Activated CD4-positive, alpha-beta T cell treated with anti-CD3 and anti-CD28 coated beads for 4 hours (primary cell): ENCODE measurements at places on chromosomes 7 and 10.

DNA sequence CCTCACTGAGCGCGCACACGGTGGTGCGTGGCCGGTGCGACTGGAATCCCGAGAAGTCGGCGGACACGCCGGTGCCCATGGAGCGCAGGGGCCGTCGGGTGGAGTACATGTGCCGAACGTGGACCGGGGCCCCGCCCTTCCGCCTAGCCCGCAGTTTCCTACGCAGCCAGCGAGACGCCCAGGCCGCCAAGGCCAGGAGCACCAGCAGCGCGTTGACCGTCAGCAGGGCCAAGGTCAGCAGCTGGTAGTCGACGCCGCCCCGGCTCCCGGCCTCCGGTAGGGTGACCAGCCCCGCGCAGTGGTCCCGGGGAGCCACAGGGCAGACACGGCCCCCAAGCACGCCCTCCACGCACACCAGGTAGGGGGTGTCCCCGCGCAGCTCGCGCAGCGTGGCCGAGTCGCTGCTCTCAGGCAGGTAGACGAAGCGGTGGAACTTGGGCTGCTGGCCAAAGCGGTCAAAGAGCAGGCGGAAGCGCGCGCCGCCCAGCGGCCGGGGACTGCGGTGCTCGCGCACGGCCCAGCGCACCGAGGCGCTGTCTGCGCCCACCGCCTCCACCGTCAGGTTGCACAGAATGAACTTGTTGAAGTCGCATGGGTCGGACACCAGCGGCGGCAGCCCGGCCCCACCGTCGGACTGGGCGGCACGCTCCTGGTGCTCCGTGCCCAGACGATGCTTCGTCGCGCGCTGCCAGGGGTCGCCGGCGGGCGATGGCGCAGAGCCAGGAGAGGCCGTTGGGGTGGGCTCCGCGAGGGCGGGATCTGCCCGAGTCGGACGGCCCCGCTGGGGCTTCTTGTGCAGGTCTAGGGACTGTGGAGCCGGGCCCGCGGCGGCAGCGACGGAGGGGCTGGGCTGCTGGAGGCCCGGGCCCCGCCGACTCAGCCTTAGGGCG, 2.2 kb downstream of the TRIL start:
- DNase-seq: no peak

GRCh38 chr10:13100349-13101294, 659 bp downstream of the OPTN start:
- peak; percentile 17 for DNase-seq

- no peak for DNase-seq
Observed at GRCh38 chr10:78688230-78688900, 380.4 kb upstream of the ZMIZ1 start.

DNA sequence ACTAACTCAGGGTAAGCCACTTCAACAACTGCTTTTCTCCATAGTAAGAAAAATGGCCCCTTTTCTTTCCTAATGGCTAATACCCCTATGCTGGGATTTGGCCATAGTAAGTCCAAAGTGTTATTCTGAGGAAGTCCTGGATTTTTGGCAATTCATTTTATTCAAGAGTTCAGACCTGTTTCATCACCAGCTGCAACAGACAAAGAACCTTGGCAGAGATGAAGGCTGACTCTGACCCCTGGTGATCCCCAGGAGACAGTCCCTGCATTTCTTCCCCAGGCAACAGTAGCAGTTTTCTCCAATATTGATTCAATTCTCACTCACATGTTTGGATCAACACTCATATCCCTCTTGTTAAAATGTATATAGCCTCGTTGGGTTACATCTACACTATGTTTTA, 145.2 kb downstream of the RNF133 start:
- DNase-seq: no peak

DNA sequence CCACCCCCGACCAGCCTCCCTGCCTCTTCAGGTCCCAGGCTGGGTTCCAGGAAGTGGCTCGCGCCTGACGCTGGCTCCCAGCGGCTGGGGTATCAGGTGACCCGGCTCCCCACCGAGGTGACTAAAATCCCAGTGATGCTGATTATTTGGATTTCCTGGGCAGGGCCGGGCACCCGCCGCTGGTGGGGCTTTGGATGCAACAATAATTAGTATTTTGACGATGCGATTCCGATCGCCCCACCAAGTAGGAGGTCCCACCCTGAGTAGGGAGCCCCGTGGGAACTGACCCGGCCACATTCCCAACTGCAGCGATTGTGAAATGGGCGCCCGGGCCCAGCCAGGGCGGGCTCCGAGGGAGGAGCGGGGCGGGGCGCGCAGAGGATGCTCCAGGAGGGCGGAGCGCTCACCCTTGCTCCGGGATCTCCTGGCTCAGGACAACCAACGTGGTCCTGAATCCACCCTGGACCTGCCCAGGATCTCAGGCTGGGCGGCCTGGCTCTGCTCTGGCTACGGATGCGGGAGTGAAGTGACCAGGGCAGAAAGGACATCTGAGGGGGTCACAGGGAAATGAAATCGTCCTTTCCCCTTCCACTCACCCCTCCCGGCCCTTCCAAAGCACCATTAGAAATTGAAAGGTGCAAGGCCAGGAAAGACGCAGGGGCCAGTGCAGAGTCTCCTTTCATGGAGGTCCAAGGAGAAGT, 32.6 kb downstream of the DUSP5 start:
- DNase-seq: no peak

GRCh38 chr7:103988468-103989199, 824 bp downstream of the RELN start:
- DNase-seq: no peak

GRCh38 chr7:47812429-47813136, 135.7 kb downstream of the PKD1L1 start:
- no peak for DNase-seq

GRCh38 chr7:7157177-7157886, 25.0 kb upstream of the C1GALT1 start:
- DNase-seq: peak; percentile 41

DNA sequence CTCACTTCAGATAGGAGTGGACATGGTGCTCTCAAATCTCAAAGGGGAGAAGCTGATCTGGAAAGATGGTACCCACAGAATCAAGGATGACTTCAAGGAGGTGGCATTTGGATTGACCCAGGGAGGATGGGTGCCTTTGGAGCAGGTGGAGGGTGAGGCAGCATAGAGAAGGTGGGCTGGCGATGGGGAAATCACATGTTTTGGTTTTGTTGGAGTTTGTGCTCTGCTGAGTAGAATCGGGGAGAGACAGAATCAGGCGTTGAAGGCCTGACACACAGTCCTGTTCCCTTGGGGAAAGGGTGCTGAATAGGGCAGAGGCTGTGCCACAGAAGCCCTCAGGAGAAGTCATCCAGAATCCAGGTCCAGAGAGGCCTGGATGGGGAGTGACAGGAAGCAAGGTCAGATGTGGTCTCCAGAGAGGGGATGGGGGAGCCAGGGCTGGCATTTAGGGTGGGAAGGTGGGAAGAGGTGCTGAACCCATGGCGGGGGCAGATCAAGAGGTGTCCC, 291.1 kb downstream of the GLRX3 start:
- no peak for DNase-seq

DNA sequence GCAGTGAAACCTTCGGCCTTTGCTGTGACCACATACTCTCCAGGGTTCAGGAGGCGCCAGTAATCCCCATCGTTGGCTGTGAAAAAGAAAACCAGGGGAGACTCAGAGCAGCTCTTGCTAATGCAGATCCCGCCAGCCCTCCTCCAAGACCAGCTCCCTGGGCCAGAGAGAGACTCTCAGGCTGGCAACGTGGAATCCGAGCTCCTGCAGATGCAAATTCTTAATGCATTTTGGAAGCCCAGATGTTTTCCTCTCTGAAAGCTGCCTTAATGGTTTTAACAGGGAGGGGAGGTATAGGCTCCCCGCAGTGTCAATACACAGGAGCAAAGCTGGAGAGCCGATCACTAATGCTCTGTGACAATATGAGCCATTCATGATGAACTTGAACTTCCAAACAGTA, 80.8 kb downstream of the GPR26 start:
- DNase-seq: no peak

DNA sequence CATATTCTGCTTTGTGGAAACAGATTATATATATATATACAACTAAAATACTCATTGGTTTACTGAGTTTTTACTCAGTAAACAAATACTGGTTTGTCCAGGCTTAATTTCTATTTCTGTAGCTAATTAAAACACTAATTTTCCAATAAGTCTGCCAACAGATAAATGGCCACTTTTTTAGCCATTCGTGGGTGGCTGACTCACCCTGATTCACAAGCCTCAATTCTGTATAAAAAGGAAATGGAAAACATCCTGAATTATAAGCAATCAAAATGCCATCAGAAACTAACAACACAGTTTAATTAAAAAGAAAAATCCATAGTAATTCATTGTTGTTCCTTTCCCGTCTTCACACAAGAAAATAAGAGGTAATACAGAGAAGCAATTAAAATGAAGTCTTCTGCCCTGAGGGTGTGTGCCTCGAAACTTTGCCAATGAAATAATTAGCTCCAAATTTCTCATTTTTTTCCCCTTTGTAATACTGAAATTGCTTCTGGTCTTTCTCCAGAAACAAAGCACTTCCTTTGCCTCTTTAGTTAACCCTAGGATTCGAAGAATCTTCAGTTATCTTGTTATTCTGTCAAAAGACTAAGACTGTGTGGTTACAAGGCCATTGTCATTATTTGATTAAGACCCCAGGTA, 118.7 kb upstream of the PTN start:
- no peak for DNase-seq

DNA sequence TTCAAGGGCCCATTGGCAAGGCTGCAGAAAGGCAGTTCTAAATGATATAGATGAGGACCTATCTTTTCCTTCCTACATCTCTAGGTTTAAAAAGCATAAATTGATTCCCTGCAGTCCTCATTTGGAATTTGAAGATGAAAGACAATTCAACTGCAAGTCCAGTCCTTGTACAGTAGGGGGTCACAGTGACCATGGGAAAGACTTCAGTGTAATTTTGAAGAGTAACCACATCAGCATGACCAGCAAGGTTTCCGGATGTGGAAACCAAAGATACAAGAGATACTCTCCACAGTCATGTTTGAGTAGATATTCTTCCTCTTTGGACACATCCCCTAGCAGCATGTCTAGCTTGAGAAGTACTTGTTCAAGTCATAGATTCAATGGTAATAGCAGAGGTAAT, 539.3 kb upstream of the TEX47 start:
- DNase-seq: no peak

- no peak for DNase-seq
Observed at GRCh38 chr7:91979590-91979989, 38.9 kb downstream of the AKAP9 start.

DNA sequence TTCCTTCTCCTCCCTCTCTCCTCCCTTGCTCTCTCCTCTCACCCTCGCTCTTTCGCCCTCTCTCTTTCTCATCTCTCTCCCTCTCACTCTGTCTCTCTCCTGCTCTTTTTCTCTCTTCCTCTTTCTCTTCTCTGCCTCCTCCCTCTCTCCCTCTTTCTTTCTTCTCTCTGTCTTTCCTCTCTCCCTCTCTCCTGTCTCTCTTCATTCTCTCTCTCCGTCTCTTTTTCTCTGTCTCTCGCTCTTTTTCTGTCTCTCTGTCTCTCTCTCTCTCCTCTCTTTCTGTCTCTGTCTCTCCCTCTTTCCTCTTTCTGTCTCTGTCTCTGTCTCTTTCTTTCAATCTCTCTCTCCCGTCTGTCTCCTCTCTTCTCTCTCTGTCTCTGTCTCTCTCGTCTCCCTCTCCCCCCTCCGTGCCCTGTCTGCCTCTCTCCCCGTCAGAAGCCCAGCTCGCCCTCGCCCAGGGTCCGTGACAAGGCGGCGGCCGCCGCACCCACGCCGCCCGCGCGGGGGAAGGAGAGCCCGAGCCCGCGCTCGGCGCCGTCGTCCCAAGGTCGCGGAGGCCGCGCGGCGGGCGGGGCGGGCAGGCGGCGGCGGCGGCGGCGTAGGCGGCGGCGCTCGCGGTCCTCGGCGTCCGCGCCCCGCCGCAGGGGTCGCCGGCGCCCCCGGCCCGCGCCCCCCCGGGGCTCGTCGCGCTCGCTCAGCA, 21.3 kb upstream of the HSPB1 start:
- no peak for DNase-seq

DNA sequence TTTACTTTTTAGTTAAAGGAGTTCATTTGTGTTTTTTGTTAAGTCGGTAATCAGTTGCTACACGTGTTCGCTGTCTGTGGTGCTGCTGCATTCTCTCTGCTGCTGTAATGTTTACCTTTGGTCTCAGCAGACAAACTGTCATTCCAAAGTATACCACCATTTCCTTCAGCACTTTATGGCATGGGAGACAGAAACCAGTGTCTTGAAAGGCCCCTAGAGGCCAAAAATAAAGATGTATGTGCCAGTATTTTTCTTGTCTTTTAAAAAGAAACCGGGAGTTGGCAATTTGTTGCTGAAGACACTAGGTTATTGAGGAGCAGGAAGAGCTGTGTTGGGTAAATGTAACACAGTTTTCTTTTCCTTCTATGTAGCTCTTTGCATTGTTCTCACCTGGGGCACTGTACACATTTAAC, 24.1 kb downstream of the ZNF92 start:
- DNase-seq: no peak

DNA sequence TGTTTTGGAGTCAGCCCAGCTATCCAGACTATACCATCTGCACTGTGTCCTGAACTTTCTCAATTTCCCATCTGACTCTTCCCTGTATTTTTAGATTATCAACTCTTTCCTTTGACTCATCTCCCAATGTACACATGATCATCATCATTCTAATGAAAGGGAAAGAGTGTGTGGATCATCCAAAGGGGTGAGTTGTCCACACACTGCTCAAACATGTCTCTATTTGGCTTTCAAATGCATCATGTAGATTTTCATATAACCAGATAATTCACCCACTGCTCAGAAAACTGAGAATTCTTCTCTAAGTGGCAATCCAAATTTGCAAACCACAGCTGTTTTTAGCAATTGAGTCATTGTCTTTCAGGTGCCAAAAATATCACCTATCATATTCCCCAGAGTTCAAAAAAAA, 190.2 kb upstream of the HPS1 start:
- no peak for DNase-seq

DNA sequence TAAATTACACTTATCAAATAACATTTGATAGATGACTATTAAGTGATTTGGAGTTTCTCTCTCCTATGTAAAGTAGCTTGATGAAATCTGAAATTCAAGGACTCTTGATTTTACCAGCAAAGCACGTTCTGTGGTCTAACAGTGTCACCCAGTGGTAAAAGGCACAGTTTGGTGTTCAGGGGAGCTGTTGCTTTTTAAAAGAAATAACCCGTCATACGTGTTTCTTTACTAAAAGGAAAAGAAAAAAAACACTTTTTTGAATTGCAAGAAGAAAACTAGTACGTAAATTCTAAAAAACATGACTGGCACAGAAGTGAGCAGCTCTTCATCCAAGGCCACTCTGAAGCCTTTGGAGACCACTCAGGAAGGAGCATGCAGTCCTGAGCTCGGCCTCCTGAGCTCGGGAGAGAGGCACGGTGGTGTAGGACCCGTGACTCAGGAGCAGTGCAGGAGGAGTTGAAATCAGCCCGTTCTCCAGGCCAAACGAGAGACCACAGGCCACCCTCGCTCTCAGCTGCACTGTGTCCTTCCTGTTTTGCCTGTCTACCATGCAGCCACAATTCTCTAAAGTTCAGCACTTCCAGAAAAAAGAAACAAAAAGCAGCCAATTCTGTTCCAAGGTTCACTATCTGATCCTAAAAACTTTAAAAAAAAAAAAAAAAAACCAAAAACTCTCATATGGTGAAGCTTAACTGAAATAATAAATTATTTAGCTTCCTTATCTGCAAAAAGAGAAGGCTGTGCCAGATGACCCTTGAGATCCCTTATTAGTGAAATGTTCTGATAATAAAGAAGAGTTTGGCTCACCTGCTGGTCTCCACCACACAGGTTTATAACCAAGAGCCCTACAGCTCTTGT, 212.6 kb upstream of the FRMD4A start:
- peak; percentile 38 for DNase-seq

- no peak for DNase-seq
Observed at GRCh38 chr7:113918946-113919345, at the start of gene PPP1R3A. PPP1R3A (minus strand) TSS chr7:113919009; CDS start chr7:113918996, 13 bp downstream.
